Head of caudate nucleus (tissue), 42 donors: ENCODE measurements at places on chromosomes 6 and 20.

DNA sequence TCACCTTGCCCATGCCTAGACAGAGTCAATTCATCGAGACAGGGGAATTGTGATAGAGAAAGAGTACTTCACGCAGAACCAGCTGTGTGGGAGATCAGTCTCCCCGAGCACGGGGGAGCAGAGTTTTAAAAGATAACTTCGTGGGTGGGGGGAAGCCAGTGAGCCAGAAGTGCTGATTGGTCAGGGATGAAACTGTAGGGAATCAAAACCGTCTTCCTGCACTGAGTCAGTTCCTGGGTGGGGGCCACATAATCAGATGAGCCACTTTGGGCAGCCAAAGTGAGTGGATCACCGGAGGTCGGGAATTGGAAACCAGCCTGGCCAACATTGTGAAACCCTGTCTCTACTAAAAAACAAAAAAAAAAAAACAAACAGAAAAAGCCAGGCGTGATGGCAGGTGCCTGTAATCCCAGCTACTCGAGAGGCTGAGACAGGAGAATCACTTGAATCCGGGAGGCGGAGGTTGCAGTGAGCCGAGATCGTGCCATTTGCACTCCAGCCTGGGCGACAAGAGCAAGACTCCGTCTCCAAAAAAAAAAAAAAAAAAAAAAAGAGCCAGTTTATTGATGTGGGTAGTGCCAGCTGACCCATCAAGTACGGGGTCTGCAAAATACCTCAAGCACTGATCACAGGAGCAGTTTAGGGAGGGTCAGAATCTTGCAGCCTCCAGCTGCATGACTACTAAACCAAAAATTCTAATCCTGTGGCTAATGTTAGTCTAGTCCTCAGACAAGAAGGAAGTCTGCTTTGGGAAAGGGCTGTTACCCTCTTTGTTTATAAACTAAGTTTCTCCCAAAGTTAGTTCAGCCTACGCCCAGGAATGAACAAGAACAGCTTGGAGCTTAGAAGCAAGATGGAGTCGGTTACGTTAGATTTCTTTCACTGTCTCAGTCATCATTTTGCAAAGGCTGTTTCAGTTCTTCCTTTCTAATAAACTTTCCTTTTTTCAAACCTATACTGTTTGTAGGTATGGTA, 3.9 kb upstream of the TRIM39 start:
- DNase-seq = no peak

- peak; percentile 24 for DNase-seq
Observed at GRCh38 chr6:69861986-69862385, 4.4 kb upstream of the COL19A1 start.

GRCh38 chr20:21395666-21396598, 1.4 kb downstream of the NKX2-4 start:
- no peak for DNase-seq

GRCh38 chr6:106381223-106381622, 20.7 kb downstream of the CRYBG1 start:
- no peak for DNase-seq

DNA sequence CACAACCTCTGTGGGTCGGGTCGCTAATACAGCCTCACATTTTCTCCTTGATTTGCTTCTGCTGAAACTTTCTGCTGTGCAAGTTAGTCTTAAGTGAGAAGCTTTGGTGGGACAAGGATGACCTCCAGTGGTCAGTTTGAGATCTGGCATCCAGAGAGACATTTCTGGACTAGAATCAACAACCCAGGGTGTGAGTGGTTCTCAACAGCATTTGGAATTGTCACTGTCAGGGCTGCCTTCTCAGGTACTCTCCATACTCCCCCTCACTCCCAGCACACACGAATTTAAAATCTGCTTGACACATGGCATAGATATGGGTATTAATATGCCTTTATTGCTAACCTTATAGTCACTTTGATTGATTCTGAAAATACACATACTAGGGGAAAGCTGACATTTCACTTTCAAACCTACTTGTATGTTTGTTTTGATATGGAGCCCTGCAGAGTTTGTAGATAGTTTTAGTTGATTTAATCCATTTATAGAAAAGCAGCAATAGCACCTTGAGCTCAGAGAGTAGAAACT, 13.2 kb downstream of the OTOR start:
- no peak for DNase-seq

GRCh38 chr6:39952167-39952566, 17.9 kb upstream of the MOCS1 start:
- DNase-seq = no peak
